NCI-H2171 (cell line): ENCODE measurements at places on chromosomes 12 and 14.
A peak's percentile ranks its signal among the peaks of the same experiment; 100 is the strongest.

GRCh38 chr12:120242275-120242799 is 23.2 kb downstream of the PXN start:
- DNase-seq: no peak

DNA sequence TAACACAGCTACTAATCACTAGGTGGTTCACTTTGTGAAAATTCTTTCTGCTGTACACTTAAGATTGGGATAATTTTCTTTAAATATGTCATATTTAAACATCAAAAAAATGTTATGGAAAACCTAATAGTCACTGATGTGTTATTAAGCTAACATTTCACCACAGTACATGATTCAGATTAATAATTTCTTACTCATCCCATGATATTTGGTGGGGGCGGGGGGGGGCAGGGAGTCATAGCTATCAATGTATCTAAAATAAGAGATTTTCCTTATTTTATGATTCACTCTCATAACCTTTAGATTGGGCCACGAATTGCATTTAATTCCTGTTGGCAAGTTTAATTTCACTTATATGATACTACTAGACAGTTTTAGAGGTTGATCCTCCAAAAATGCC is 88.8 kb downstream of the KCNH5 start:
- no peak for DNase-seq

- no peak for DNase-seq
Observed at GRCh38 chr12:121783766-121784165, 9.7 kb downstream of the RHOF start.

DNA sequence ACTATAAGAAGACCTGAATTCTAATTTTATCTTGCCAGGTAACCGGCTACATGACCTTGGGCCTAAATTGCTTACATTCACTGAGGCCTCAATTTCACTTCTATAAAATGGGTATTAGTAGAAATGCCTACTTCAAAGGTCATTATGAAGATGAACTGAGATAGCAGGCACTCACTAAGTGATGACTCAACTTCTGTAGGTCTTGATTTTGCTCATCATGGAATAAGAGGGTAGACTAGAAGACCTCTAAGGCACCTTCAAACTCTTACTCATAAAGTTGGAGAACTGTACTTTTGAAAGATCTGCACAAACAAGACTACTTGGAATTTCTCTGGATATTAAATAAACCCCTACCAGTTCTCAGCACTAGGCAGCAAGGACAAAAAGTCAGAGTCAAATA is 39.3 kb upstream of the FRMD6 start:
- no peak for DNase-seq

DNA sequence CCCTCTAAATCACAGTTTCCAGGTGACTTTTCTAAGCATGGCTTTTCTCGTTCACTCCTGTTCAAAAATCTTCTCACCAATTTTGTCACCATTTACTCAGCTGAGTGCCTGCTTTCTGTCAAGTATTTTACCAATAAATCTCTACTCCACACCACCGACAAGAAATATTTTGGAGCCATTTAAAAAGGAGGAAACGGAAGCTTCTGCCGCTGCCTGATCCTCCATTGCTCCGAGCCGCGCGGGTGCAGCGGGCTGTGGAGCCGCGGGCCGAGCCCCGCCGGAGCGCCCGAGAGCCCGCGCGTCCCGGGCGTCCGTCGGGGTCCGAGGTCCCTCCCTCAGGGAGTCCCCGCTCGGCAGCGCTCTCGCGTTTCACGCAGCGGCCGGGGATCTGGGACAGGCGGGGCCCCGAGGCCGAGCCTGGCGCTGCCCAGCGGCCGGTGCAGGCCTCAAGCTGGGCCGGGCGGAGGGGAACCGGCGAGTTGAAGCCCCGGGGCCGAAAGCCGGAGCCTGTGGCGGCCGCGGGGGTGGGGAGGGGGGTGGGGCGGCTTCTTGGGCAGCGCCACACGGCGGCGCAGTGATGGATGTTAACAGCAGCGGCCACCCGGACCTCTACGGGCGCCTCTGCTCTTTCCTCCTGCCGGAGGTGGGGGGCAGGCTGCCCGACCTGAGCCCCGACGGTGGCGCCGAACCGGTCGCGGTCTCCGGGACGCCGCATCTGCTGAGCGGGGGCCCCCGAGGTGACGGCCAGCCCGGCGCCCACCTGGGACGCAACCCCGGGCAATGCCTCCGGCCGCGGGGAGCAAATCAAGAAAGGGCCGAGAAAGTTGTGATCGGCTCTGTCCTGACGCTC is 1.1 kb upstream of the HEBP1 start:
- no peak for DNase-seq

DNA sequence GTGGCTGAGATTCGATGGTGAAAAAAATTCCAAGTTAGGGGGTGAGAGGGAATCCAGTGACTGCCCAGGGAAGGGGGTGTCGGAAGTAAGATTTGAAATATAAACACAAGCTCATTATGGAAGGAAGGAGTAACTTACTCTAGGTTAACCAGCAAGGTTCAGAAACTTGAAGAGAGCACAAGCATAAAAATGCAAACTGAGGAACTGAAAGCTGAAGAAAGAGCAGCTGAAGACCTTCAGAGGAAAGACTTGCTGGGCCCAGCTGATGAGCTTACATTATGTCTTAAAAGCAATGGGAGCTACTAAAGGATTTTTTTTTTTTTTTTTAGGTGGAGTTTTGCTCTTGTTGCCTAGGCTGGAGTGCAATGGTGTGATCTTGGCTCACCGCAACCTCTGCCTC is 189.7 kb upstream of the GRIN2B start:
- no peak for DNase-seq

DNA sequence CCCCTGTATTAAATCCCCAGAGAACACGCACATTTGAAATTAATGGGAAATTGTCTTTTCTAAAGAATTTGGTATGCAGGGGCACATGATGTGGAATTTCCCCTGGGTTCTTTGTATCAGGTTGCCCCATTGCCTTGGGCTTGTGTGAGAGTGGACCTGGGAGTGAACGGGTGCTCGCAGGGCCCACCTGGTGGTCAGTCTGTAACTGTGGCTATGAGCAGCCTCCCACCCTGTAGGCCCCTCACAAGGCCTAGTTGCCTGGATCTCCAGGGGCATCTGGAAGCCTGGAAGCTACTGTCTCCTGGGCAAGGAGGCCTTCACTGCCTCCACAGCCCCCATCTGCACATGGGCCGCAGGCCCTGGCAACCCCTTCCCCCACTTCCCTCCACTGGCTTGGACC is 96.7 kb downstream of the SLC25A47 start:
- no peak for DNase-seq

GRCh38 chr14:99127651-99128167 is 144.3 kb downstream of the BCL11B start:
- DNase-seq: no peak

DNA sequence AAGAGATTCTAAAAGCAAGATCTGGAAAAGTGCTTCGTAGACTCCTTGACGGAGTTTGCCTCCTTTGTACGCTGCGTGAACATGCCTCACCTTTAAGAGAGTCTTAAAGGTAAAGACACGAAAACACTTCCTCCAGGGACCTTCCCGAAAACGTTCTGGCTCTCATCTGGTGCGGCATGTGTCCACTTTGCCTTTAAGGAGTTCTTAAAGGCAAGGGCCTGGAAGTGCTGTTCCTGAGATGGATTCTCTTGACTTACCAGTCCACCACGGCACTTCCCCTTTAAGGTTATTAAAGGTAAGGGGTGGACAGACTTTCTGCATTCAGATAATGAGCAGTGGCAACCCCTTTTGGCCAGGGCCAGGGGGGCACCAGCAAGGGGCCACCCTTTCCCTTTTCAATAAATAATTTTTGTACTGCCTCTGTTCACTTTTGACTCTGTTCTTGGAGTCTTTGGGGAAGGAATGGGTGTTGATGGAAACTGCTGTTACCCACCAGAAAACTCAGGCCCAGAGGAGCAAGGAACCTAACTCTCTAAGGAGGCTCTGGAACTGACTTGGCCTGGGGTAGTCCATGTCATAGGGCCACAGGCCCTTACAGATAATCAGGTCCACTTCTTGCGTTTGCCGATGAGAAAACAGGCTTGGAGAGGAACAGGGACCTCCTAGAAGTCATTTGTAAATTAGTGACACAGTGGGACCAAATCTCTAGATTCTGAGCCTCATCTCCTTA is 4.4 kb downstream of the REM2 start:
- peak; percentile 98 for DNase-seq

DNA sequence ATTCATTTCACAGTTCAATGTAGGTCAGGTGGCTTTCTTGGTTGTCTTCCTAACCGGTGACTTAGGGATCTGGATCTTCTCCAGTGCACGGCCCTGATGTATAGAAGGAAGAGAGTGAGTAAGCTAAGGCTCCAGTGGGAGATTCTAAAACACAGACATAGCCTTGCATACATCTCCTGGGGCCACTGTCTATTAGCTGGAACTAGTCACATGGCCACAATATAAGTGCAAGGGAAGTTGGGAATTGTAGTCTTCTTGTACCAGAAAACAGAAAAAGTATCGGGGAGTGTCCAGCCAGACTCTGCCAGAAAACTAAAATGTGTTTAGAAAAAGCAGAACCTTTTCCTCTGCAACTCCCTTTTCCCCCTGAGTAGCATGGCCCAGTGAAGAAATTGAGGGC is 531.6 kb downstream of the VRK1 start:
- no peak for DNase-seq

GRCh38 chr14:77421201-77421600 is 2.1 kb downstream of the NOXRED1 start:
- no peak for DNase-seq

GRCh38 chr14:105842105-105842504 is 315.7 kb downstream of the TMEM121 start:
- DNase-seq: no peak
